ENCODE measurements at places on chromosomes 3 and 15.

- no peak for DNase-seq
Measured at GRCh38 chr3:186511245-186511644, 32.9 kb downstream of the CRYGS start.

DNA sequence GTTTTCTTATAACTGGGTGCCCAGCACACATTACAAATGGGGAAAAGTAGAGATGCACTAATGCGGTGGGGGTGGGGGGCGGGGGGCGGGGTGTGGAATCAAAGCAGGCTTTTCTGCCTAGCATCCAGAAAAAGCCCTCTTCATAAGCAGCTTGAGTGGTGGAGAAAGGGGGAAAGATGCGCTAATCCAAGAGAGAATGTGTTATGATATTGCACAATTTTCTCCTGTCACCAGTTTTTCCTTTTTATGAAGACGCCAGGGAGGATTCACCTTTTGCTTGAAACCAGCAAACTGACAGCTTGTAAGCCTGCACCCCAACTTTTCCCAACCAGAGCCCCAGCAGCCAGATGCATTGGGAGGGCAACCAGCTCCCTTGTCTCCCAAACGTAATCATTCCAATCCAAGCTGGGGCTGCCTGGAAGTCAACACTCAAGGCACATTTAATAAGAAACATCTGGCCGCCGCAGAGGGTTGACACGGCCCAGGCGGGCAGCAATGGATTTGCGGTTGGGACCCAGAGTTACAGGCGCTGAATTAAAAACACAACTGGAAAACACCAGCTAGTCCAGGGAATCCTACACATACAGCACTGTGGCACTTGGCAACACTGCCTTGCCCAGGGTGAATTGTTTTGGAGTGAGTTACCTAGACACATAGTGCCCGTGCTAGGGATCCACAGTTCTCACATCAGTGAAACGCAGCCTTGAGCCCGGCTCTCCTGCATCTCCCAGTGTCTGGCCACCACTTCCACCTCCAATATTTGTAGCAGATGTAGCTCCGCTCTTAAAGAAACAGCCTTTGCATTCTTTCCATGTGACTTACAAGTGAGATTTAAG is 218.5 kb upstream of the PRICKLE2 start:
- DNase-seq: no peak

DNA sequence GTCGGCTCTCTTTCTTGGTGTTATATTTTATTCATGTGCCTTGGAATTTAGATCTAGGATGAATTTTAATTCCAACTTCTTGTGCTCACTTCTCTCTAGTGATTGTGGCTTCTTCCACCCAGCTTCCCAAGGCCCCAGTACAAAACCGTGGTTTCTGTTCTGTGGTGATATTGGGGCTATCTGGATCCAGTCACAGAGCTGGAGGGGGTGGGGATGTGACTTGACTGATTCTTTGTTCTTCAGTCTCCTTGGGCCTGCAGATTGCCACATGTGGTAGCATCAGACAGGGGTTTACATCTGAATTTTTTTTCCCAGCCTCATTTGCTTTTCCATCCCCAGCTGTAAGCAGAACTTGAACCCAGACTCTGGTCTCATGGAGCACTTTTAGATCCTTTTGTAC is 98.5 kb upstream of the ADAMTSL3 start:
- DNase-seq: no peak

DNA sequence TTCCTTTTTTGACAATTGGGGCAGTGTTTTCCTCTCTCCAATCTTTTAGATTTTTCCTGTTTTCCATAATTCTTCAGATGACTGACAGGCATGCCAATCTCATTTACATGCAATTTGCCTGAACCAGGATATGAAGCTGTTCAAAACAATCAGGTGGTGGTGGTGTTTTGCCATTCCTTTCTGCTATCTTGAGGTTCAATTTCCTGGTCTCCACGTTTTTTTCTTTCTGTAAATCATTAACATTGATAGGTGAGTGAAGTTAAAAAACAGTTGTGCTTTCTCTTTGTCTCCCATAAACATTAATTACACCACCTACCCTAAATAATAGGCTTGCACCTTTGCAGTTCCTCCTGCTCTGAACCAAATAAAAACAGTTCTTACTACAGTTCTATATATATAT is 49.1 kb downstream of the C2CD4A start:
- peak; percentile 35 for DNase-seq

- no peak for DNase-seq
Measured at GRCh38 chr3:46905213-46905560, 27.7 kb downstream of the PTH1R start.

- DNase-seq: no peak
Measured at GRCh38 chr15:45489690-45490238, 32.8 kb downstream of the SLC30A4 start.

GRCh38 chr15:41987925-41988275 is 15.5 kb upstream of the EHD4 start:
- DNase-seq: no peak

DNA sequence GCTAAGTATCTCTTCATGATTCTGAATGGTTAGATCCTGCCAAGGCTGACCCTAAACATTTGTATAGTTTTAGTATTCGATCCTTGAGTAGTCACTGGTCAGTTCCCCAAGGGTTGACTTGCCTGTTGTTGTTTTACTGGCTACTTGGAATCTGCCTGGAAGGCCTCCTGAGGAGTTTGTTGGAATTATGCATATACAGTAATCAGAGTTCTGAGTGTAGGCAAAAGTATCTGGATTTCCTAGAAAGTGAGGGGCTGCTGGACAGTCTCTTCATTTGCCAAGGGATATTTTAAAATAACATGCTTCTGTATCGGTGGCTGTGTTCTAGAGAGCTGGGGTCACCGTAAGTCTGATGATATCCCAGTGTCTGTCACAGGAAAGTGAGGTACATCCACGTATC is 333.2 kb upstream of the C2CD4B start:
- DNase-seq: no peak

- DNase-seq: no peak
Measured at GRCh38 chr15:71659730-71660067, 150.7 kb upstream of the NR2E3 start.

Measured in ACHN (cell line).